Posterior cingulate gyrus (tissue), 11 donors: ENCODE measurements at places on chromosomes 12 and 14.
A peak's percentile ranks its signal among the peaks of the same experiment; 100 is the strongest.

DNA sequence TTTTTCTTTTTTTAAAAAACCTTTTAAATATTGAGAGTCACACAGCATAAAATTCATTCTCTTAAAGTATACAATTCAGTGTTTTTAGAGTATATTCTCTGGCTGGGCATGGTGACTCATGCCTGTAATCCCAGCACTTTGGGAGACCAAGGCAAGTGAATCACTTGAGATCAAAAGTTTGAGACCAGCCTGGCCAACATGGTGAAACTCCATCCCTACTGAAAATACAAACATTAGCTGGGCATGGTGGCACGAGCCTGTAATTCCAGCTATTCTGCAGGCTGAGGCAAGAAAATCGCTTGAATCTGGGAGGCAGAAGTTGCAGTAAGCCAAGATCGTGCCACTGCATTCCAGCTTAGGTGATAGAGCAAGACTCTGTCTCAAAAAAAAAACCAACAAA lies 68.4 kb upstream of the BCAT1 start:
- DNase-seq, result no peak

DNA sequence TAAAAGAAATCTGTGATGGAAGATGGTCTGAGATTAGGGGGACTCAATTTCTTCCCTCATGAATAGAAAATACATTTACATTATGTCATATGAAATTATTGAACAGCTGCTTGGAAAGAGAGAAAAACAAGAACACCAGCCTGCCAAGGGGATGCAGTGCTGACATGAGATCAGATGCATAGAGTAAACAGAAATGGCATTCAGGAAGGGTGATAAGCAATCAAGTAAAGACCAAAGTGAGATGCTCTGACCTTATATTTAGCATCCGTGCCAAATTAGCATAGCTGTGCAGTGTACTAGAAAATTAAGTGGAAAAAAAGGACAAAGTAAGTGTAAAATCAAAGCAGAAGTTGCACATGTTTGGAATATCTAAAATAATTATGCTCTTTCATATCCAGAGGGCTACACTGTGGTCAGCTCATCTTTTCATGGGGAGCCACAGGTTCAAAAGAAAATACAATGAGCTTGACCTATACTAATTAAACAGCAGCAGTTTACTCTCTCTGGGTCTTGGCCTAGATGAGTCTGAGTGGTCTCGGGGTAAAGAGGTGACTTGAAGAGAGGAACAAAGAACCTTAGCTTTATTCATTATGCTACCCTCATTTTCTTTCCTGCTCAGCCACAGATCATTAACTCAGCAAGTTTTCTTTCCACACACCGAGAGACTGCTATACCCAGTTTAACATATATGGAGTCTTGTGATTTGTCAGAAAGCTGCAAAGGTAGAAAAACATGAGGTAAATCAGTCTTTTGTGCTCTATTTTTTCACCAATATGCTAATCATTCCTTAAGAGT lies 359.4 kb upstream of the FOXG1 start:
- no peak for DNase-seq

DNA sequence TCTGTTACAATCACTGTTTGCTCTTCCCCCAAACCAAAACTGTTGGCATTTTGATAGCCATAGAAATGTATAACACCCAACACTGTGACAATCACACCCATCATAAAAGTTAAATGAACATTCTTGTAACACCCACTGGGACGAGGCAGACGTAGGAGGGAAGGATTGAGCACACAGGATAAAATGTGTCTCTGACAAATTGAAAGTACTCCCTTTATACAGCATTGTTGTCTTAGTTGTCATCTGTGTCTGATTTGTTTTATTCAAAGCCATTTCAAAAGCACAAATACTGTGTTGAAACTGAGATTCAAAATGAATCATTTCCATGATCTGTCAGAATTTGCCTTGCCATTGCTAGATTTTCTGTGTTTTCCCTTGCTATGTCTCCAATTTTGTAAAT lies 436.3 kb downstream of the TMTC2 start:
- DNase-seq, result no peak

- no peak for DNase-seq
These were observed 111.9 kb upstream of the C14orf180 start for GRCh38 chr14:104467641-104468040.

- DNase-seq, result no peak
These were observed 132.8 kb upstream of the BTG1 start for GRCh38 chr12:92278378-92278828.

- DNase-seq, result peak; percentile 71
These were observed 74.3 kb downstream of the TRHDE start for GRCh38 chr12:72346363-72346944.

DNA sequence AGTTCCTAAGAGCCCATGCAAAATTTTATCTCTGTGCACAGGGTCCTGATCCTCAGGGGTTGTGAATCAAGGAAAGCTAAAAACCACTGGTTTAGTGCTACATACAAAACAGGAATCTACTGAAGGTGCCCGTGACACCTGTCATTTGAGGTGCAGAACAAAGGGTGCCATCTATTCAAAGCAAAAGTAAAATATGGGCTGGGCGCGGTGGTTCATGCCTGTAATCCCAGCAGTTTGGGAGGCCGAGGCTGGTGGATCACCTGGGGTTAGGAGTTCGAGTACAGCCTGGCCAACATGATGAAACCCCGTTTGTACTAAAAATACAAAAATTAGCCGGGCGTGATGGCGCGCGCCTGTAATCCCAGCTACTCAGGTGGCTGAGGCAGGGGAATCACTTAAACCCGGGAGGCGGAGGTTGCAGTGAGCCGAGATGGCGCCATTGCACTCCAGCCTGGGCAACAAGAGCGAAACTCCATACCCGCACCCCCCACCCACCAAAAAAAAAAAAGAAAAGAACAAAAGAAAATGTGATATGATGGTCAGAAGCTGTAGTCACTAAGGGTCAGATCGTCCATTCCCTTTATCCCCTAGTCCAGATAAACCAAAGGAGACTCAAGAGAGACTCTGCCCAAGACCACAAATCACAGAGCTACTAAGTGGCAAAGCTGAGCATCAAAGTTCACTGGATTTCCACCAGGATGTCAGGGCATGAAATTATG lies 3.4 kb downstream of the PPTC7 start:
- DNase-seq, result no peak
